ENCODE measurements at places on chromosomes 6 and 20.

GRCh38 chr6:150289454-150290071 is 79.2 kb upstream of the IYD start:
- no peak for DNase-seq

DNA sequence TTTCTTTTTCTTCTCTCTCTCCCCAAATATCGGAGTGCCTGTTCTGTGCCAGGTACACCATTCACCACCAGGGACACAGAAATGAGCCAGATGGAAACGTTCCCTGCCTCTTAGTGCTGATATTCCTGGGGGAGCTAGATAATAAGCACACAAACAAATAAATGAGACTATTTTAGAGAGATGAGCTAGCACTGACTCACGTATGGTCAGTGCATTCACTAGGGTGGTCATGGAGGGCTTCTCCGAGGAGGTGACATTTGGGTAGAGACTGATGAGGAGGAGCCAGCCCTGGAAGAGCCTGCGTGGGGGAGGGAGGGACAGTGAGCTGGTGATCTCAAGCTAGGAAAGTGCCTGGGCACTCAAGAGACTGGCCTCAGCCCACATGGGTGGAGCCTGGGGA is 252.3 kb upstream of the KCNG1 start:
- no peak for DNase-seq

- DNase-seq = peak; percentile 31
These were observed 14.5 kb downstream of the ARHGAP18 start for GRCh38 chr6:129695373-129696027.

- peak; percentile 24 for DNase-seq
These were observed 27.3 kb upstream of the BHLHE23 start for GRCh38 chr20:63033794-63034709.

DNA sequence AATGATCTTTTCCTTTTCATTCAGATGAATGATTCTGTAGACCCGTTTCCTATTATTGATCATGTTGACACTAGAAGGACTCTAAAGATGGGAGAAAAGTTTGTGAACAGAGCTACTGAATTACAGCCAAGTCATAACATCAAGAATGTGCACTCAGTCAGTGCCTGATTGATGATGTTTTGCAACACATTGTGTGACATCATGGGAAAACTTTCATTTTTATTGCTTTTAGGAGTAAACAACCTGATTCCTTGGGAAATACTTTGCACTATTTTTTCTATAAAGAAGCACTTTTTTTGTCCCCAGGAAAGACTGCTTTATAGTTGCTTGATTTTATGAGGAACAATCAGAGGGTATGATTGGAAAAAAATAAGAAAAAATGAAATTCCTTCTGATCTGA is 383.8 kb upstream of the JAG1 start:
- DNase-seq = no peak

DNA sequence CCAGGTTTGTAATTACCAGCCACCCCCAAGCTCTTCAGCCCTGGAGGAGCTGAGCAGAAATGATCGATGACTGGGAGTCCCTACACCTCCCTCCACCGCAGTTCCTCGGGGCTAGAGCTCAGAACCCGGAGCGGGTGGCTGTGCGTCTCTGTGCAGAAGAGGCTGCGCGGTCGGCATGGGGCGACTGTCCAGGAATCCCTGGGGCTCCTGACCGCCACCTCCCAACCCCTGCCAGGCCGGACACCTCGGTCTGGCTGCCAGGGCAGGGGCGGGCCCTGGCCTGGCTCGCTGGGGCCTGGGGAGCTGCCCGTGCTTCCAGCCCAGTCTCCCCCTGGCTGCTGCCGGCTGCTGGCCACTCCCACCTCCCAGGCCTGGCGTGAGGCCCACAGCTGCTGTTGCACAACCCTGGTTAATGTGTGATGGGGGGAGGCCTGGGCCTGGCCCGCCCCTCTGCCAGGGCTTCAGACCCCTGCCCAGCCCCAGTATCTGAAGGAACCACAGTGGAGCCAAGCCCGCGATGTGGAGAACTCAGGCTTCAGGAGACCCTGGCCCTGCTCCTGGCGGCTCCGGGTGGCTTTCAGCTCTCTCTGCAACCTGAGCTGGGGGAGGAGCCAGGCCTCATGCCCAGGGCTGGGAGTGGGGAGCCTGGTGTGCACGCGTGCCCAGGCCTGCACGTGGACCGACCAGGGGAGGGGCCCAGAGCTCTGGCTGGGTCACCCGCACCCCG is 1.2 kb downstream of the SLC2A4RG start:
- peak; percentile 86 for DNase-seq

DNA sequence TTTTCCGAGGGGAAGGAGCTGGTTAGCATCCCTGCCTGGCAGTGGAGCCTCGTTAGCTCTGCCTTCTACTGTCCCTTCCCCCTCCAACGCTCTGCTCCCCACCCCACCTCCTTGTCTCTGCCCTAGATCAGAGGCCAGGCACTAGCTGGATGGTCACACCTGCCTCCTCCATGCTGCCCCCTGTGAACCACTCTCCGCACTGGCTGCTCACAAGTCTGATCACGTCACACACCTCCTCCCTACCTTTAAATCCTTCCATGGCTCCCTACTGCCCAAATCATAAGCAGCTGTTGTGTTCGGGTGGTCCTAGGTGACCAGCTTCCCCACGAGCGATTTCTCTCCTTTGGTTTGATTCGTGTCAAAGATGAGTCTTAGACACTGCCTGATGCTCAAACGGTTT is 71.3 kb downstream of the CHMP4B start:
- no peak for DNase-seq
